ENCODE measurements at places on chromosomes 1 and 21.

GRCh38 chr1:193656841-193657240 lies 470.4 kb upstream of the B3GALT2 start:
- no peak for DNase-seq

GRCh38 chr1:170157820-170158219 lies 12.1 kb downstream of the NTMT2 start:
- no peak for DNase-seq

DNA sequence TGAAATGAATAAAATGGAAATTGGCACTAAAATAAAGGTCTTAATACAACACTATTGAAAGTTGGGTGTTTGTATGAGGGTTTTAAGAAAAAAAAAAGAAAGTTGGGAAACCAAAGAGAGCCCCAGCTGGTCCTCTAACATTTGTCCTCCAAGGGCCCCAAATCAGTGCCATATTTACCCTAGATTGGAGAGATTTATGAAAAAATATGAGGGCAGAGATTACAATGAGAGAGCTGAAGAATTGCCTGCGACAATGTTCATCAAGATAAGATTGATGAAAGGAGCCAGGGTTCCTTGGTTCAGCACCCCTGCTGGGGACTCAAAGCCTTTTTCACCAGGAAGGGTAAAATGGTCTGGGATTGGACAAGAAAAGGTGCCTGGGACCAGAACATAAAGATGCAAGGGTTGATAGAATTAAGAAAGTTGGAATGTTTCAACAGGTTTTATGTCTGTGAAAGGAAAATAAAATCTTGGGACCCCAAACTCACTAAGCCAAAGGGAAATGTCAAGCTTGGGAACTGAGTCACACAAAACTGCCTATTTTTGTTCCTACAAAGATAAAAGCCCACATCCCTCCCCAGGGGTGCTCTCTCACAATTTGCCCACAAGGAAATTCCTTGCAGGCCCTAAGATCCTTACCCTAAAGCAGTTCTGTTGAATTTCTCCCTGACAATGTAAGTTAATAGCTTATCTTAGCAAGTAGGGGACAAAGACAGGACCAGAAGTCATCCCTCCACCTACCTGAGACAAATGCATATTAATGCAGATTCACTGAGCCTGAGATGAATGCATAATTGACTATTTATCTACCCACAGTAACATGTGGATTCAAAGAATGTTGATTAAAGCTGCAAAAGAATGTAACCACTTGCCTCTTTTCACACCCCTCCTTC lies 26.8 kb downstream of the CBR1 start:
- DNase-seq = no peak

DNA sequence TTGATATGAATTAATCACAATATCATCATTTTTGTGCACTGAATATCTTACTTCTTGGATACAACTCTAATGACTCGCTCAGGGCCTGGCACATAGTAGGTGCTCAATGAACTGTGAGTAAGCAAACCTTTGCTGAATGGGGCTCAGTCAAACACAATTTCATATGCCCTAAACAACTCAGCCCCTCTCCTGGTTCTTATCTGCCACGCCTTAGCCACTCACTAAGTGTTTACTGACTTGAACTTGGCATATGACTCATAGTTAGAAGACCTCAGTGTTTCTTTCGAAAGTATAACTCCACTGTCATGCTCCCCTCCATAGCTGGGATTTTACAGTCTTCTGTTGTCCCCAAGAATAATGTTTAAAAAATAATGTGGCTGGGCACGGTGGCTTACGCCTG lies 4.8 kb upstream of the IFNLR1 start:
- peak; percentile 33 for DNase-seq

DNA sequence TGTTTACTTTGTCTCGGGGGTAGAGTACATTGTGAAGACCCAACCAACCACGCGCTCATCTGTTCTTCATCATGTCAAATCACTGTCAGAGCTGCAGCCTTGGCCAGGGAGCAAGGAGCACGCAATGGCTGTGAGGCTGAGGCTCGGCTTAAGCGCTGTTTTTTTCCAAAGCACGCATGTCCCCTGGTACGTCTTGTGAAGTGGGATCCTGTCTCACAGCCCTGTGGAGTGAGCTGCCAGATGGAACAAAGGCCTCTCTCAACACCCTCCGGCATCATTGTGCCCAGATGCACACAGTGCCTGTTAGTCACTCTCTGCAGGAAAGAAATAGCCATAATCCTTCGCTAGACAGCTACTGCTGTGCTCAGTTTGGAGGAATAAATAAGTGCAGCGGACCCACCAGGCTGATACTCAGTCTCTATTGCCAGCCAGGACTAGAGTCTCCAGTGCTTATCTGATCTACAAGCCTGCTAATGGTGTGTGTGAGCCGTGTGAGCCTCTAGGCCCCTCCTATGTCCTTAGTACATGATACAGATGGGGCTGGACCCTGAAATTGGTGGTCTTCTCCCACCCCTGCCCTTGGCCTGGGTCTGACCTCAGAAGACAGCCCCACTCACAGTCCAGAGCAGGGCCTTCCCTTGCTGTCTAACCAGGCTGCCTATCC lies 91.3 kb upstream of the COA6 start:
- DNase-seq = peak; percentile 11

DNA sequence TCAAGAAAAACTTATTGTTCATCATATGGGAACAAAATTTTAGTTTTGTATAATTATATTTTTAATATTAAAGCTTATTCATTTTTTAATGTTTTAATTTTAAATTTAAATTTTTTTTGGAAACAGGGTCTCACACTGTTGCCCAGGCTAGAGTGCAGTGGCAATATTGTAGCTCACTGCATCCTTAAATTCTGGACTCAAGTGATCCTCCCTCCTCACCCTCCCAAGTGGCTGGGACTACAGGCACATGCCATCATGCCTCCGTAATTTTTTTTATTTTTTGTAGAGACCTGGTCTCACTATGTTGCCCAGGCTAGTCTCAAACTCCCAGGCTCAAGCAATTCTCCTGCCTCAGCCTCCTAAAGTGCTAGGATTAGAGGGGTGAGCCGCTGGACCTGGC lies 20.2 kb upstream of the FAM76A start:
- no peak for DNase-seq

- DNase-seq = no peak
These were observed 57.3 kb downstream of the SERBP1 start for GRCh38 chr1:67372898-67373297.

GRCh38 chr1:184289825-184290550 lies 96.8 kb upstream of the C1orf21 start:
- DNase-seq = no peak

GRCh38 chr1:38858833-38859560 lies 575 bp downstream of the RRAGC start:
- DNase-seq = peak; percentile 61

GRCh38 chr1:77245830-77246229 lies 26.6 kb upstream of the PIGK start:
- no peak for DNase-seq

Data from AG10803 (cell line).